ENCODE measurements at places on chromosomes 11 and 22.
A peak's percentile ranks its signal among the peaks of the same experiment; 100 is the strongest.

DNA sequence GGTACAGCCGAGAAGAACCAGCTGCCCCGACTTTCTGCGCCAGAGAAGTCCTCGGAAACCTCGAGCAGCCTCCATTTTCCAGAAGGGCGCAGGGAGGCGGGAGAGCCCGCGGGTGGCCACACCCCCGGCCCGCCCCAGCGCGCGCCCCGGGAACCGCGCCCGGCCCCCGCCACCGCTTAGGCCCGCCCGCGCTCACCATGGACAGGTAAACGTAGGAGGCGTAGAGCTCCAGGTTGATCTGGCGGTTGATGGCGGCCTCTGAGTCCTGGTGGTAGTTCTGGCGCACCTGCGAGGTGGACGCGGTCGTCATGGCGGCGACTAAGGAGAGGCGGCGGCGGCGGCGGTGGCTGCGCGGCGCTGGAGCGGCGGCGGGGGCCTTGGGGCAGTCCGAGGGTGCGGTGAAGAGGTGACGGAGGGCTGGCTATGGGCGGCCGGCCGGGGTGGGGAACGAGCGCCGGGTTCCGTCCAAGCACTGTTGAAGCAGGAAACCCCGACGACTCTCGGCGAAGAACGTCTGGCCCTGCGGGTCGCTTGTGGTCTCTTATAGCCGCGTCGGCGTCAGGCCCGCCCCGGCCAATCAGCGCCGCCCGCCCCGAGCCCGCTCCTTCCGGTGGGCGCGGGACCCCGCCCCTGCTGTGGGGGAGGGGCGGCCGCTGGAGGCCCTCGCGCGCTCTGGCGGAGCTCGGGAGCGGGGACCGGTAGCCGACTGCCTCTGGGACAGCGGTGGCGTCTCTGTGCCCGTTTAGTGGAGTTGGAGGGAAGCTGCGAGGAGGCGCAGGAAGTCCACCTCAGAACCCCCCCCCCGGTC, at the start of gene FTH1:
Gene FTH1 (minus strand): TSS at position 519 of the 808 bp plus-strand sequence. CDS start 209 bp downstream, at position 310.
- peak; percentile 92 for DNase-seq

DNA sequence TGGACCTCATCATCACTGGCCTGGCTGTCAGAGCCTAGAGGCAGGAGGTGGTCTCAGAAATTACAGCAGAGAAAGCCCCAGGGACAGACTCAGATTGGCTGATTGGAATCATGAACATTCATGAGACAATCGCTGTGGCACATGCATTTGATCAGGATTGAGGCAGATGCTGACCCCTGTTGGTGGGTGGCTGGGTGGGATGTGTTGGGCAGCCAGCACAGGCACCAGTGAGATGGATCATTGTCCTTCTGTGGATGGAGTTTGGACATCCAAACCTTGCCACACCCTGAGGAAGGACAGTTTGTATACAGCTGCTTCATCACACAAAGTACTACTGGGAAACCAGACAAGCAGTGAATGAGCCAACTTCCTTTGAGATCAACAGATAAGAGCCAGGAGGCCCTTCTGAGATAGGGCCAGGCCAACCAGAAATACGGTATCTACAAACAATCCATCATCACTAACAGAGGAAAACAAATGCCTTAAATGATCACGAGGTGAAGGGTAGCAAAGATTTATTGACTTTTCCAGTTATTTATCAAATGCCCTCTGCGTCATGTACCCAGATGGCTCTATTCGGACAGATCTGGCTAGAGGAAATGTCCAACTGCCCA, 17.3 kb downstream of the COMMD9 start:
- no peak for DNase-seq

GRCh38 chr11:93524858-93525257, 18.3 kb downstream of the SMCO4 start:
- DNase-seq, result no peak

DNA sequence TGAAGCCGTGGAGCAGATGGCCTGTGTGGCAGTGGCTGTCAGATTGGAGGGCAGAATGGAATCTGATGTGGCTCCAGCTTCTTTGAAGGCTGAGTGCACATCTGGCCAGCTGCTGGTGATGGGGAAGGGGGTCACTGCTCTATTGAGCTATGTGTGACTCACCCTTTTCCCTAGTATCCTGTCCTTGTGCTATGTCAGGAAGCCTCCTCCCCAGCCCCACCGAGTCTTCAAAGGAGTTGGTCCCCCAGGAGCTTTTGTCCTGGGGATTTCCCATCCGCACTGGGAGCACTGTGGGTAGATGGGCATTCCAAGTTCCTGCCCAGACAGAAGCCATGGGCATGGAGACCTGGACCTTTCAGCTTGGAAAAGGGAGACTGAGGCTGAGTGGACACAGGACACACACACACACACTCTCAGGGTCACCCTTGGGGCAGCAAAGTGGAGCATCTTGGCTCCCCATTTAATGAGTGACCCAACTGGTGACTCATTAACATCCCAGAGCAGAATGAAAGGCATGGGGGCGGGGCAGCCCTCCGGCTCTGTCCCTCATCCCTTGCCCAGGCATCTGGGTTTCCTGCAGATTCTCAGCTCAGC, 3.3 kb downstream of the SERPINH1 start:
- no peak for DNase-seq

GRCh38 chr11:34929794-34930763, 13.7 kb downstream of the PDHX start:
- no peak for DNase-seq

- DNase-seq, result peak; percentile 55
Measured at GRCh38 chr11:126011265-126011664, 51.4 kb downstream of the CDON start.

GRCh38 chr11:43942662-43943371, 380 bp downstream of the C11orf96 start:
- no peak for DNase-seq
